COLO829 (cell line): ENCODE measurements at places on chromosomes 16 and 17.

- DNase-seq, result no peak
Observed at GRCh38 chr17:44108440-44109311, 14.8 kb downstream of the HDAC5 start.

DNA sequence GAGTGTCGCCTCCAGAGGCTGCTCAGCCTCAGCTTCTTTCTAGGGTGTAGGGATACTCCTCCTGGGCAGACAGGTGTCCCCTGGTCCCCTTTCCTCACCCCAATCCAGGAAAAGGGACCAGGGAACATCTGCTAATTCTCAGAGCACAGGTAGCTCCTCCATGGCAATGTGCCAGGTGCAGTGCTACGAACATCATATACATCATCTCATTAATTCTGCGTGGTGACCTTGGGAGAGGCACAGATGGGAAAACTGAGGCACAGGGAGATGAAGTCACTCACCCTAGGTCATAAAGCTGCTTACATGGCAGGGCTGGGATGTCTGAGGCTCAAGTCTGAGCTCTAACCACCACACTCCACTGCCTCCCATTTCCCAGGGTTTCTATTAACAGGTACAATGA is 11.7 kb downstream of the HDAC5 start:
- no peak for DNase-seq

DNA sequence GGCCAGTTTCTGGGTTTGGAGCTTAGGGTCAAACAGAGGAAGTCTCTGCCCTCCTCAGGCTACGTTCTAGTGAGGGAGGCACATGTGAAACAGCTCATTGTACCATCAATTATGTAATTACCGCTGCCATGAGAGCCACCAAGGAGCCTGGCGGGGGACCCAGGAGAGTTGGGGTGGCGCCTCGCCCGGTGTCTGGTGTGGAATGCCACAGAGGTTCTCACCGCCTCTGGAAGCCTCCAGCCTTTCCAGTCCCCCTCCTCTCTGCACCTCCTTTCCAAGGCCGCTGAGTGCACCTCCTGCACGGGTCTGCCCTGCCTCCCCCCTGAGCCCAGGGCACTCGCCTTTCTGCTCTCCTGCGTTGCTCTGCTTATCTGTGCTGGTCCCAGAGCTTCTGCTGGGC is 51.4 kb downstream of the SREBF1 start:
- no peak for DNase-seq

GRCh38 chr17:36721560-36722120 is 120.3 kb downstream of the MRM1 start:
- no peak for DNase-seq

GRCh38 chr17:7156342-7156940 is 22.7 kb downstream of the ASGR1 start:
- DNase-seq, result no peak

DNA sequence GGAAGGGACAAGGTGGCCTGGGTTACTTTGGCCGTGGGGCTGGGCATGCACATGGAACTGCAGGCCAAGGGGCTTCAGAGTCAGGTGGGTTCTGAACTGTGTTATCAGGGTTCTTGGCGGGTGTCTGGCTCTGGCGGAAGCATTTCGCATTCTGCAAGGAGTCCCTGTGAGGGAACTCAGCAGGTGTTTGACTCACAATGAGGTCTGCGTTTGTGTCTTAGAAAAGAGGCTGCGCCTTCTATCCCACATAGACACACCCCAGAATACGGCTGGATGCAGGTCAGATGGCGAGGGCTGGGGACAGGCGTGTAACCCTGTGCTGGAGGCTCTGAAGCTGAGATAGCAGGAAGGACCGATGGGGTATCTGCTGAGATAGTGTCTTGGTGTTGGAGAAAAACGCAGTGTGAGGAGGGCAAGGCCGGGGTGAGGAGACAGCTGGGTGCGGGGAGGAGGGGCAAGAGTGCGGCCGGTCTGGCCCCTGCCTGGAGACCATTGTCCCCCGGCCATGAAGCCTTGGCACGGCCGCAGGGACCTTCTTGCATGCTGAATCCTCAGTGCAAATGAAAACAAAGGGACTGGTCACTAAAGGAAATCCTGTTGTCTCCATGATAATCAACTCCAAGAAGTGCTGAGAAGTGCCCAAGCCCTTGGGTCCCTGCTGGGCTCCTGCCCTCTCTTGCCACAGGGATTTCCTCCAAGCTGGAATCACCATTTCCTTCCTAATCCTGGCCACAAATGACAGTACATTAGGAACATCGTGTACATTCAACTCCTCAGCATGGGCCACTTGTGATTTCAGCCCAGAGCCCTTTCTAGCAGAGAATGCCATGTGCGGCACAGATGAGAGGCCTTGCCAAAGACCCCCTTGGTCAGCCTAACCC is 22.8 kb upstream of the MTSS2 start:
- DNase-seq, result no peak

- DNase-seq, result no peak
Observed at GRCh38 chr16:84818989-84819643, 669 bp upstream of the CRISPLD2 start.

DNA sequence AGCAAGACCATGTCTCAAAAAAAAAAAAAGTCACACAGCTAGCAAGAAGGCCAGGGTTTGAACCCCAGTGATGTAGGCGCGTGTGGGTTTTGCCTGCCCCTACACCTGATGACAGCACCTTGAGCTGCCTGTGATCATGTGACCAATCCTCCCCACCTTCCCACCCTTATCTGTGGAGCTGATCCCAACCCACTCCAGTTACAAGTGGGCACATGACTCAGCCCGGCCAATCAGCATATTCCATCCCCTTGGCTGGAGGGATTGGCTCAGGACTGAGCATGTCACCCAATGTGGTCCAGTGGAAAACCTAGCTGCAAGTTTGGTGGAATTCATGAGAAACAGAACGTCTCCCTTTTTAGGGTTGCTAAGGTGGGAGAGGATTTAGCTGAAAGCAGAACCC is 6.6 kb downstream of the TMEM114 start:
- no peak for DNase-seq

- DNase-seq, result no peak
Observed at GRCh38 chr17:81140018-81140417, 25.3 kb upstream of the PVALEF start.
